Calu3 (cell line): ENCODE measurements at places on chromosomes 1 and 21. TPM values are rescaled to one million over a fixed set of nuclear protein-coding genes. Genes with fewer than 3 reads are reported as not detected.

DNA sequence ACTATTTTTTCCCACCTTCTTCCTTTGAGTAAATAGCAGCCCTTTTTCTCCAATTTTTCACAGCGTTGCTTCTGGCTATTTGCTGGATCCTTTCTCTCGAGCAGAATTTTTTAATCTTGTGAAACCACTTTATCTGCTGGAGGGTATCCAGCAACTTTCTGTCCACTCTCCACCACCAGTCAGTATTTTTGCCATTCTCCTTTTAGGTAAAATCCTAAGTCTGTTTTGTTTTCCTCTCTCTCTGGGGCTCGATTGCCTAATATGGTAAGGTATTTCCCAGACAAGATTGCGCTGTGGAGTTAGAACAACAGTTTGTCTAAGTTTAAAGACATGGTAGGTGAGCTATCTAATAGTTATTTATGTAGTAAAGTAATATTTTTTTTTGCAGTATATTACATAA, 156.9 kb downstream of the PPP1R12B start:
- DNase-seq, result no peak

DNA sequence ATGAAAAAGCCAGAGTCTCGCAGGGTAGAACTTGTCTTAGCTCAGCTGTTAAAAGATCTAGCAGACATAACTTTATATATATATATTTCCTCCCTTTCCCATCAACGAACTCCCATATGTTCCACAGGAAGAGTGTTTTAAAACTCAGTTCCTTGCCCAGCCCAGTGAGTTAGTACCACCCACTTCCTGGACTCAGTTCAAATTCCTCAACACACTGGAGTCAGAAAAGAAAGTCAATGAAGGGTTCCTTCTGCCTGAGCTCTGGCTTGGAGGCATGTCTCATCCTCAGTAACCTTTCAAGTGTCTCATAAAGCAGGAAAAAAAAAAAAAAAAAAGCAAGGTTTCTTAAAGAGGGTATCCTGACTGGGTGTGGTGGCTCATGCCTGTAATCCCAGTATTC, 15.6 kb downstream of the TPM3 start:
- DNase-seq, result peak; percentile 31

- DNase-seq, result no peak
Observed at GRCh38 chr1:6267686-6268322, 6.9 kb upstream of the GPR153 start.

GRCh38 chr1:39076127-39076798, 50.1 kb downstream of the NDUFS5 start:
- DNase-seq, result no peak

DNA sequence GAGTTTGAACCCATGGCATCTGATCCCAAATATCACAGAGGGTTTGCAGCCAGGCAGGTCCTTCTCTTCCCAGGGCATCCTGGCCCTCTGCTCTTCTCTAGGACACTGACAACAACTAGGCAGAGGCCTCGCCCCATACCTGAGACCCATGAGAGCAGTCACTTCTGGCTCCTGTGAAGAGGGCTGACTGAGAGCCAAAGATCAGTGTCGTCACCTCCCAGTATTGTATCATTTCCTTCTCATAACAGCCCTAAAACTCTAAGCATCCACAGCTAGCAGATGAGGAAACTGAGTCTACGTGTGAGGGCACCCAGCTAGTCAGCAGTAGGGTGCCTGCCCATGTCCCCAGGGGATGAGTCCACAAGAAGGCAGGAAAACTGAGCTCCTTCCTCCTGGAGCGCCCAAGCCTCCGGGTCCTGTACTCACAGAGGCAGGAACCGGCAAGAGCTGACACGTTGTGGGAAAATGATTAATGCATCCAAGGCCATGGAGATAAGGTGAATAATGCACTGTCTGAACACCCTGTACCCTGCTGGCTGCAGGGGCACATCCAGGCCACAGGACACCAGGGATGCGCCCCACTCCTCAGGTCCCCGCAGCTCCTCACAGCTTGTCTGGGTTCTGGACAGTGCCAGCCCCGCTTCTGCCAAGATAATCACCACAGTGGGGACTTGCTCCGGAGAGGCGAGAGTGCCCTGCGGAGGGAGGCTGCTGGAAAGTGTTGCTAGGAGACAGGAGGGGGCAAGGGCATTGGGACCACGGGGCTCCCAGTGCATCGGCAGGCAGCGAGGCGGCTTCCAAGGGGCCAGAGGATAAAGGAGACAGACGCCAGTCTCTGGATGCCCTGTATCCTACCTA, 340.0 kb downstream of the NPHP4 start:
- DNase-seq, result no peak

GRCh38 chr21:34693192-34693810, 24.5 kb downstream of the CLIC6 start:
- peak; percentile 49 for DNase-seq

- no peak for DNase-seq
Observed at GRCh38 chr1:67618285-67619018, 66.5 kb upstream of the GADD45A start.

GRCh38 chr1:26824731-26825130, 1.8 kb upstream of the ZDHHC18 start:
- DNase-seq, result peak; percentile 31

DNA sequence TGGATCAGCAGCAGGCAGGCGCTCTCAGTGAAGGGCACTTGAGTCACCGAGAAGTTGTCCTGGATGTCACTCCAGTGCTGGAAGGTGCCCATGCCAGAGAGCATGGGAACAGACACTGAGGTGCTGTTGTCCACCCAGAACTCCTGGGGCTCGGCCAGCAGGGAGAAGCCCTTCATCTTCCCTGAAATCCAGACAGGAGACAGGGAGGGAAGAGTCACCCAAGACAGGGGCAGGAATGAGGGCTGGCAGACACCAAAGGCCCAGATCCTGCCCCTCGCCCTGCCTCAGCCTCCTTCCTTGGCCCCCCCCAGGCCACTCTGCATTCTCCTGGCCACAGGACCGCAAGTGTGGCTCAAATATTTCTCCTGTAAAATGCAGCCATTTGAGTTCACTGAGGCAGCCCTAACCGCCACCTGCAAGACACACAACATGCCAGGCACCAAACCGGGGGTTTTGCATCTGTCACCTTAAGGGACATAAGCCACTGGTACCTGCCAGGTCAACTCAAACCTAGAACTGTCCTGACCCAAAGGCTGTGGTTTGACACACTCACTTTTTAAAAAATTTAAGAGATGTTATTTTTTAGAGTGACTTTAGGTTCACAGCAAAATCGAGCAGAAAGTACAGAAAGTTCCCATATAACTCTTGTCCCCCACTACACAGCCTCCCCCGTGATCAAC, 7.8 kb downstream of the AGT start:
- DNase-seq, result no peak

GRCh38 chr1:88466011-88466410, 218.1 kb upstream of the PKN2 start:
- no peak for DNase-seq

DNA sequence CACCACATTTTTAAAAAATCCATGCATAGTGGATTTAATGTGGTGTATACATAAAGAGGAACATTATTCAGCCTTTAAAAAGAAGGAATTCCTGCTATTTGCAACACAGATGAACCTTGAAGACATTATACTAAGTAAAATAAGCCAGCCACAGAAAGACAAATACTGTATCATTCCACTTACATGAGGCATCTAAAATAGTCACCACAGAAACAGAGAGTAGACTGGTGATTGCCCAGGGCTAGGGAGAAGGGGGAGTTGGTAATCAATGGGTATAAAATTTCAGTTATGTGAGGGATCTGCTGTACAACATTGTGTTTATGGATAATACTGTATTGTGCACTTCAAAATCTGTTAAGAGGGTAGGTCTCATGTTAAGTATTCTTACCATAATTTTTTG, 10.0 kb downstream of the FAM163A start:
- DNase-seq, result no peak

DNA sequence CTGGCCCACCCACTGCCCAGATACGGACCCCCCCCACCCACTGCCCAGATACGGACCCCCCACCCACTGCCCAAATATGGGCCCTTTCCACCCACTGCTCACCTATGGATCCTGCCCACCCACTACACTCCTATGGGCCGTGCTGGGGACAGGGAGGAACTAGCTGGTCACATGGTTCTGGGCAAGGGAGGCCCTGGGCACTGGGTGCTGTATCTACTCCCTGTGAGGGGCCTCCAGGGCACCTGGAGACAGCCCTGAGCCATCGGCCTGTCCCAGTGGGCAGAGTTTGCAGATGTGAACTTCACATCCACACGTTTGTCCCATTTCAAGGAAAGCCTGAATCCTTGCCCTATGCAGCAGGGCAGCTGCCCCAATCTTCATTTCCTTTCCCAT, 71.4 kb upstream of the COL6A1 start:
- DNase-seq, result no peak

GRCh38 chr1:178023181-178023618, 53.3 kb upstream of the SEC16B start:
- no peak for DNase-seq

DNA sequence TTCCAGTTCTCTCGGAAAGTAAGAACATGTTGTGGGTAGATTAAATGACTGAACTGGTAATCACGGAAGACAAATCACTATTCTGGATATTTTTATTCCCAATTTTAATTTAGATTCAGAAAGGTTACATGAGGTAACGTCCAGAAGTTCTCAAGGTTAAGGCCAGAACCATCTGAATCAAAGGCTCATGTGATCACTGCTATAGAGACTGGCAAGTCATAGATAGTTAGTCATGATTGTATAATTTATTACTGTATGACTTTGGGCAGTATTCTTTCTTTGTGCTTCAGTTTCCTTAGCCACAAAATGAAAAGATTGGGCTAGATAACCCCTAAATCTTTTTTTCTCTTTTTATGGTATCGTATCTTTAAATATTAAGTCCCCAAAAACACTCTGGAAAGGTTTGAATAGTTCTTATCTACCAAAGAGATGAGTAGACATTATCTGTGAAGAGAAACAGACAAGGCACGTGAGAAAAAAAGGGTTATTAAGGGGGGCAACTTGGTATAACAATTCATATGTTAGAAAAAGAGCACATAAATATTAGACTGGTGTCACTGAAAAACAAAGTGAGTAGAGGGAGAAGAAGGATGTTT, 241.0 kb downstream of the PTPRC start:
- DNase-seq, result no peak

- DNase-seq, result no peak
Observed at GRCh38 chr1:62318756-62319544, at the start of gene KANK4. TSS of gene KANK4 (minus strand) at chr1:62319434. CDS start at chr1:62281564, 37,870 bp downstream.

DNA sequence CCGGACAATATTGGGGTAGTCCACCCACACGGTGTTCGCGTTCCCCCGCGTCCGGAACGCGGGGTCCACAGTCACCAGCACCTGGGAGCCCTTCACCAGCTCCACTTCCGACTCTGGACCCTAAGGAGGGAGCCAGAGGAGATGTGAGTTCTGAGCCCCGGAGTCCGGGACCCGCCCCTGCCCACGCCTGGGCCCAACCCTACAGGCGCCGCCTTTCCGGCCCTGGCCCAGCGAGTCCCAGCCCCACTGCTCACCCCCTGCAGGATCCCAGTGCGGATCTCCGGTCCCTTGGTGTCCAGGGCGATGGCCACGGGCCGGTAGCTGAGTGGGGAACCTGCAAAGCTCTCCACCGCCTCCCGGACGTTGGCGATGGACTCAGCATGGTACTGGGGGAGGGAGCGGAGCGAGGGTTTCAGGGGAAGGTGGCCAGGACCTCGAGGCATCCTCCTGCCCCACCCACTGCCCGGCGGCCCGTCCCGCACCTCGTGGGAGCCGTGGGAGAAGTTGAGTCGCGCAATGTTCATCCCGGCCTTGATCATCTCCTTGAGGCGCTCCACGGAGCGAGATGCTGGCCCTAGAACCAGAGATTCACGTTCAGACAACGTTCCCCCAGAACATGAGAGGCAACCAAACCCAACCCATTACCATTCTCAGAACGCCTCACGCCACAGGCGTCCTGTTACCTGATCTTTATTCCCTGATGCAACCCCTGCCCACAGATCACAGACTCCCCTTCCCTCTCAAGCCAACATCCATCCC, 5.9 kb downstream of the PKLR start:
- no peak for DNase-seq

DNA sequence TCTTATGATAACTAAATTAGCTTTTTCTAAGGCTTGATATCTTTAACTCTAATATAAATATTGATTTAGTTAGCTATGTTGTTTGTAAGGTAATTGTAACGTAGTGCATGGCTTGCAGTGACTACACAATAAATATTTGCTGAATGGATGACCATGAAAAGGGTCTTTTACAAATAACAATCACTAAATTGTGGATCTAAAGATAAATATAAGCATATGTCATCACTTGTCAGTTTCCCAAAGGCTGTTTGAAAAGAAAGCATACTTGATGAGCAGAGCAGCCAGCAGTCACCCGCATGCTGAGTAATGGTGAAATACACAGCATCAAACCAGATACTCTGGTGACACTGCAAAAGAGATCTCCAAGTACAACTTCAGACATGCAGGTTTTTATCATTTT, 92.5 kb upstream of the FMN2 start:
- no peak for DNase-seq

GRCh38 chr1:230860617-230861384, 7.5 kb downstream of the C1orf198 start:
- DNase-seq, result no peak

DNA sequence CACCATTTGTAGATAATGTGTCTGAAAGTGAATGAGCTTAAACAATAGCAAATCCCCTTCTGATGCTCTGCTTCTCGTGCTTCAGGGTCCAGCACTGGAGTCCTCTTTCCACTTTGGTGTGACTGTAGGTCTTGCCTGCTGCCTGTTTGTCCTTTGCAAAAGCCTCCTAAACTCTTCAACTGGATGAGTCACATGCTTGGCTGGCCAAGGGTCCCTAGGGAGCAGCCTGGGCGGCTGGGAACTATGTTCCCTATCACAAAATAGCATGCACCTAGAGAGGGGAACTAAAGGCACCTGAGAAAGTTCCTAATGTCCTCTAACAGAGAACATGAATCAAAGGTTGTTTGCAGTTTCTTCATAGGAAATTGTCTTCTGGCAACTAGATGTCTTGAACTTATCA, 607.2 kb upstream of the PLXNA2 start:
- DNase-seq, result no peak

DNA sequence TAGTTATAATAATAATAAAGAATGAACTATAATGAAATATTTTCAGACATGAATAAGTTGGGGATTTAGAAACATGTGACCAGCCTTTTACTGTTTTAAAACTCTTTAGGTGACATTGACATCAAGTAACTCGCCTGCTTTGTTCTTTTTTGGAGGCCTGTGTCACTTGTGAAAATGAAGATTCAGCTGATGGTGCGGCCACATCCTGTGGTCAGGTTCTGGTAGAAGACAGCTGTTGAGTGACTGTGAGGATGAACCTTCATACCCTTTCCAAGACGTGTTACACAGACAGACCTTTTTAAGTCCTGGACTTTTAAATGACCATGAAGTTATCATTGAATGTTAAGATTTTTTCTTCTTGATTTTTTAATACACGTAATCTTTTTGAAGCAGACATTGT, 10.3 kb downstream of the UTS2 start:
- no peak for DNase-seq

CD101 gene
- 0.31 and 0.76 TPM in 2 replicates for total RNA-seq

TCHH gene
- total RNA-seq, result 0.07 TPM in 1 of 2 replicates, not detected in the other

OR2M3 gene
- not detected in 2 replicates for total RNA-seq
